Stimulated activated CD4-positive, alpha-beta T cell treated with anti-CD3 and anti-CD28 coated beads, TNF-alpha, amount 100 ng/mL, for 48 hours (primary cell): ENCODE measurements at places on chromosomes 5 and 9.

- DNase-seq = no peak
Measured at GRCh38 chr5:69493396-69494133, 975 bp downstream of the OCLN start.

DNA sequence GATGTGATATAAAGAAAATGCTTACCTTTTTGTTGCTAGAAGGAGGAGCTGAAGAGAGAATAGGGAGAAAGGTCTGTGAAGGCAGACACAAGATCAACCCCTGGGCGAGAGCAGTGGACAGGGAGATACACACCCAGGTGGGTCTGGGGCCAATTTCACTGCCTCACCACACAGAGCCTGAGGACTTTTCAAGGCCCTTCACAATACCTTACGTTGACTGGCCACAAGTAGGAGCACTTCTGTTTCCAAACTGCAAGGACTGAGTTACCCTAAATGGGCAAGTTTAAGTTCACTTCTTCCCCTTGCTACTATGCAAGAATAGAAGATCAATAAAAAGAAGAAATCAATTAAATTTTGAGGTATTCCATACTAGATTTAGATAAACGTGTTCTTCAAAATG is 174.5 kb upstream of the SLC12A2 start:
- no peak for DNase-seq

DNA sequence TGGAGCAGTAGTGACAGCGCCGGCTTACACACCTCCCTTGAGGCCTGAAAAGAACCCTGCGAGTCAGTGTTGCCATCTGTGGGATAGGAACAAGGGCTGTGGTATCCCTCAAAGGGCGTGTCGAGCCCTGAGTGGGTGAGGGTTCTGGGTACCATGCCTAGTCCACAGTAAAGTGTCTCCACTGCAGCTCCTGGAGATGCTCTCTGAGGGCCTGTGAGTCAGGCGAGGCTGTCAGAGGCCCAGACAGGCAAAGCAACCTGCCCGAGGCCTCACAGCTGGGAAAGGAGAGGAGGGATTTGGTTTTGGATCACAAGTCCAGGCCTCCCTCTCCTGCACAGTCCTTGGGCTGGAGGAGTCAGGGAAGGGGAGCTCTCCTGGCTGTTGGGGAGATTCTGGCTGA is 6.1 kb downstream of the PRRX2 start:
- no peak for DNase-seq

DNA sequence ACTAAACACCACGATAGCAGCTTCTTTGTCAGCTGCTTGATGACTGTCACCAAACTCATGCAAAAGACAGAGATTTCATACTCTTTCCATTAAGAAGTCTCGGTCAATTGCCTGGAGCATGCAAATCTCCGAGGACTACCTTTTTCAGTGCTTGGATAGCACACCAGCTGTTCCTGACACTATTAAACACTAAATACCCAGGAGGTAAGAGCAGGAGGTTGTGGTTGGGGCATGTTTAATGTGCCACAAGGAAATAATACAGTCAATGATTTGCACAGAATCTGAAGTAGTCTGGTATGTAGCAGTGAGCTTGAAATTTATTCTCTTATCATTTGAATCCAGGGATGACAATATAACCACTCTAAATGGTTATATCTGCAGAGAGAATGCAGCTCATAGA is 996.2 kb downstream of the CDH12 start:
- no peak for DNase-seq

DNA sequence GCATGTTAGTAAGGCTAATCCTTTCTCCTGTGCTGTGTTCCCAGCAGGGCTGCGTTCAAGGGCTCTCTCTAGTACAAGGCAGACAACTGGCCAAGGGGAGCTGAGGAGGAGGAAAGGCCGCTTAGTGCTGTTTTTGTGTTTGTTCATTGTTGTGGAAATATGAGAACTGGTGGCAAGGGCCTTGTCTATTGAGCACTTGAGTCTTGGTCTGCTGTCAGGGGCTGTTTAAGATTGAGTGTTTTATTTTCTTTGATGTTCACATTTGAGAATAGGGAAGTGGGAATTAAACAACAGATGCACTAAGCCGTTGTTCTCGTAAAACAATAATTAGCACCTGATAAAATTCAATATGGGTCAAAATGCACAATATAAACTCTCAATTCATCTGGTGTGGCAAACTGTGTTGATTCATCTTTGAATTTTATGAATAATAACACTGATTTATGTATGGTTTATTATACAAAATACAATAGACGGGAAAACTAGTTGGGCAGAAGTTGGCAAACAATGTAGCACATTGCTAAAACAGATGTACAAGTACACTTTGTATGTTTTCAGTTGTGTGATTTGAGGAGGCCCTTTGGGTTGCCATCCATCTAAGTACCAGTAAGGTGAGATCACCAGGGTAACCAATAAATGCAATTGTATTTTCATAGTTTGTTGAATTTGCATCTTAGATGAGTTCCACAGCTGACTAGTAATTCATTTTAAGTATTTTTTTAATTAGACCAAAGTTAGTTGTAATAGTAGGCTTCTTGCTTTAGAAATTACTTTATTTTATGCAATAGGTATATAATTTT is 97.6 kb upstream of the GRHPR start:
- DNase-seq = no peak

- DNase-seq = no peak
Measured at GRCh38 chr5:168976311-168976970, 324.5 kb downstream of the SLIT3 start.
